Endothelial cell (in vitro differentiated cells): ENCODE measurements at places on chromosomes 4 and X. TPM values are rescaled to one million over a fixed set of nuclear protein-coding genes. Genes with fewer than 3 reads are reported as not detected.

The S100G gene
- total RNA-seq = not detected

The NAA11 gene
- not detected for total RNA-seq

- DNase-seq = no peak
Observed at GRCh38 chr4:35695421-35695820, 548.9 kb downstream of the ARAP2 start.

The EDA2R gene
- 13.0 TPM for total RNA-seq

The CXCL13 gene
- not detected for total RNA-seq

- DNase-seq = no peak
Observed at GRCh38 chr4:87006426-87006675, 71.5 kb downstream of the AFF1 start.

DNA sequence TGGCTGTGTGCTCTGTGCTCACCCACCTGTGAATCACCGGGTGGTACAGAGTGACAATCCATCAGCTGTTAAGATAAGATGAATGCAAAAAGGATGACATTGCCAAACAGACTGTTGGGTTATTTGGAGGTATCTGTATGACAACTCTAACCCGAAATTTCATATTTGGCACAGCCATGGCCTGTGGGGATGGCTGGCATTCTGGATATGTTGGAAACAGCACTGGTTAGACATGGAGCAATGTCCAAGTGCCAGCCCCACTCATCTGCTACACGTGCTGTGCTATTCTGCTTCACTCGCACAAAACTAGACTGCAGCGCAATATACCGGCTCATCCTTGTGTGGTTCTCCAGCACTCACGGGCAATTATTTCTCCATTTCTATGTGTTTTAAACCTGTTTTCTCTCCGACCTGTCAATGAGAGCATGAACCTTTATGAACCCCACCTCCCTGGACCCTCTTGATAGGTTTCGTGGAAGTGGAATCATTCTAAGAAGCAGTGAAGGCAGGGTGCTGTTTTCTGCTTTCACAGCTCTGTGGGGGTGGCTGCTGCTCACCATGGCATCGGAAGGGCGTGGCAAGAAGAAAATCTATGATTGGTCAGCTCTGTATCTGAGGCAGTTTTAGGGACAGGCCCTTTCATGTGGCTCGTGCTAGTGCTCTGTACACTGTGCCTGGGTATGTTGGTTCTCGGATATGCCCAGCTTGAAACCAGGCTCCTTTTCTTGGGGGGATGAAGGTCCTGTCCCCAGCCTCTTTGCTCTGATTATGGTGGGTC, 94.9 kb downstream of the ENPP6 start:
- DNase-seq = no peak

The TLL1 gene
- 48.0 TPM for total RNA-seq

- DNase-seq = no peak
Observed at GRCh38 chrX:56728321-56728720, 722 bp upstream of the NBDY start.

GRCh38 chr4:37584071-37584470, 102.1 kb downstream of the RELL1 start:
- no peak for DNase-seq

GRCh38 chrX:15931362-15931761, 76.7 kb upstream of the AP1S2 start:
- no peak for DNase-seq
